Midbrain (tissue), 1 donor: ENCODE measurements at places on chromosomes 11 and 22.

- DNase-seq = no peak
Measured at GRCh38 chr22:50583294-50583861, 729 bp upstream of the CHKB start.

GRCh38 chr22:43826142-43827002, 14.3 kb upstream of the EFCAB6 start:
- DNase-seq = peak; percentile 51

DNA sequence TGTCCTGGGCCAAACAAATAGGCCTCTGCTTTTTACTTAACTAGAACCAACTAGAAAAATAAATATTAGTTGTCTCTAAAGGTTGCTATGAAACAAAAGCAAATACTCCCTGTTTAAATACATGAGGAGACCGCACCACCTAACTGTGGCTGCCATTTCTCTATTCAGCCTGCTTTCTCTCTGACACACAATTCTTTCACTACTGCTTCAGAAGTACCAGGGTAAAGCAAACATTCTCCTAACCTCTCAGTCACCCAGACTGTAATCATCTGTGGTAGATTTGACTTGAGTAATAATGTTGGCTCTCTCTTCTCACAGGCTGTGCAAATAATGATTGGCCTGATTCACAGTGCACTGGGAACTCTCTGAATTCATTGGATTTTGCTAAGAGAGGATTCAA, 41.0 kb upstream of the MS4A8 start:
- DNase-seq = no peak

GRCh38 chr11:108670451-108670850, 5.6 kb downstream of the DDX10 start:
- DNase-seq = no peak

DNA sequence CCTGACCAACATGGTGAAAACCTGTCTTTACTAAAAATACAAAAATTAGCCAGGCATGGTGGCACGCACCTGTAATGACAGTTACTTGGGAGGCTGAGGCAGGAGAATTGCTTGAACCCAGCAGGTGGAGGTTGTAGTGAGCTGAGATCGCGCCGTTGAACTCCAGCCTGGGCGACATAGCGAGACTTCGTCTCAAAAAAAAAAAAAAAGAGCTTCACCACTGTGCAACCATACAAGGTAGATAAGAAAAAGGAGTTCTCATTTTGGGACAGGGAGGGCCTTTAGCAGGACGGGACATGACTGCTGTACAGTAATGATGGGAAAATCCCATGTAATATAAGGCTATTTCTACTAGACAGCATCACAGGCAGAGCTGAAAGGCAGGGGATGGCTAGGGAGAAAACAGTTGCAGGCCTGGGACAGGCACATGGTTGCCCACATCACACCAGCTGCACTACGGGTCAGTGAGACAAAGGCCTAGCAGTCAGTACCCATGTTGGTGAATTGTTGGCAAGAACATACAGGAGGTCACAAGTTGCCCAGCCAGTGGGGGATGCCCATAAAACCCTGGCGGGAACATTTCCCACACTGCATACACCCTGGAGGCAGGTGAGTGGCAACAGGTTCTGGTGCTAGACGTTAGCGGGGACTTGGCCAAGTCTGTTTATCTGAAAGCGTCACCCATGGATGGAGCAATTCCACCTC, 5.4 kb downstream of the TANGO2 start:
- DNase-seq = peak; percentile 43

DNA sequence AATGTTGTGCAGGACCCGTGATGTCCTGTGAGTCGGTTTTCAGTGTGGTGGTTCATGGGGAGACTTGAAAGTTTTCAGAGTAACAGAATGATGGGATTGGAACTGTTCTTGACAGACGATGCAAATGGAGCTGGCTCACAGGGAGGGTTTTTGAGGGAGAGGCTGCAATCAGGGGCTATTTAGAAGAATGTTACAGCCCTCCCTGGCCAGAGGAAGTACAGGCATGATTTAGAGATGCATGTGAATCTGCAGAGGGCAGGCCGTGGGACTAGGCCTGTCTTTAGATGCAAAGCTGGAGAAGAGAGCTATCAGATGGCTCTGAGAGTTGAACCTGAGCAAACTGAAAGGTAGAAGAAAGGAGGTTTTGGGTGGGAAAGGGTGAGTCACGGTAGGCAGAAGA, 74.6 kb upstream of the YWHAH start:
- DNase-seq = no peak

DNA sequence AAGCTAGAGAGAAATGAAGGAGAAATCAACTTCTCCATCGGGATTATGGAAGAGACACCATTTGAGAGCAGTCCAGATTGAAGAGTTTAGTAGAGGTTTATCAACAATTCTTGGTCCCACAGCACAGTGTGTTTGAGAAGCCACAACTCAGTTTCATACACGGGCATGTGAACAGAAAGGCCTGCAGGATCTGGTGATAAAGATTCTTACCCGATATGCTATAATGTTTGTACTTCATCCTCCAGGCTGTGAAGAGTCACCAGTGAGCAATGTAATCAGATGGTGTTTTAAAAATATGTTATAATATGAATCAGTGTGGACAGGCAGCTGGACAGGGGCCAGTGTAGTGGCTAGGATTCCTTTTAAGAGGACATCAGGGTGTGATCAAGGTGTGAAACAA, 29.7 kb upstream of the VWA5A start:
- DNase-seq = no peak

DNA sequence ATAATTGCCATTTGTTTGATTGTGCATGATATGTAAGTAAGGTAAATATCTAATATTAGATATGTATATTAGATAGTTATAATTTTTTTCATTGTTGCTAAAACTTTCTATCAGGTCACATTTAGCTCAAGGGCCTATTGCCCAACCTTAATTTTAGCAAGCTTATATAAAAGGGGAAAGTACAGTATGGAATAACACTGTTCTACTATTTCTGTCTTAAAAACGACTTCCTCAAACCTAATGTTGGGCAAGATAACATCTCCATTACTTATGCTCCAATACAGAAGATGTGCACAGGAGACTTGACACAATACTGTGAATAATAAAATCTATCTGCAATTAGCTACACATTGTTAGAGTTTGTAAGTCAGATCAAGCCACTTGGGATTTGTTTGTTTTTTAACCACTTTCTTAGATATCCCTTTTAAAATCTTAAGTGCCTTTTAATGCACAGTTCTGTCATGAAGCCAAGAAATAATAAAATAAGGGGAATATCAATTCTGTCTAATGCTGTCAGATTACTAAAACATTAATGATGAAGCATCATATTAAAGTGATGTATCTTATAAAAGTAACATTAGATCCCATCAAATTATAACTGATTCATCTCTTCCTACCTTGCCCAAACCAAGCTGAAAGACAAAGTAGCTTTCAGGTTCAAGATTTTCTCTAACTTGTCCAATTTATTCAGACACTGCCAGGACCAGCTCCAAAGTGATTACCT, 98.1 kb downstream of the SIK3 start:
- no peak for DNase-seq

GRCh38 chr22:47288680-47289079, 526.2 kb downstream of the TBC1D22A start:
- no peak for DNase-seq

DNA sequence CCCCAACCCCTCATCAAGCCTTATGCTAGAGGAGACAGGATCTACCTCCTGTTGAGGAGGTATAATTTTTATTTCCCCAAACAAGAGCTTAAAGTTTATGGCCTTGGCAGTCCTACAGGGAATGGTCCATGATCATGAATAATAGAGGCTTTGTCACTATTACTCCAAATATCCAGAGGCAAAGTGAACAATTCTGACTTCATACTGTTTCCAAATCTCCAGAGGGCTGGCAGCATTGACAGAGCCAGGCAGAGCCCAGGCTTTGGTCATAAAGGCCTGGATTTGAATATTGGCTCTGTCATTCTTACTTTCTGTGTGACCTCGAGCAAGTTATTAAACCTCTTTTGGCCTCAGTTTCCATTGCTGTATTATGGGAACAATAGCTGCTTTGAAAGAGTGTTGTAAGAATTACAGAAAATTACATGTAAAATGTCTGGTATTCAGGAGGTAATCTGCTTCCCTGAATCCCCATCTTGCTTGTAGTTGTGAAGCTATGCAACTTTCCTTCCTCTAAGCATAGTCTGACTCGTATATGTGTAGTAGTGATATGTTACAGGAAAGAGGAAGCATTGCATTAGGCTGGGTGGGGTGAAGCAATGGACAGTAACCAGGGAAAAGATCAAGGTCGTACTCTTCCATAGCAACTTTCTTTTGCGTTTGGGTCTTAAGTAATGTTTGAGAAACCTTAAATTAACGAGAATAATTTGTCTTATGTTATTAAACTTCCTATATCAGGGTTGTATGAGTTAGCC, 88.8 kb downstream of the CD44 start:
- no peak for DNase-seq

- DNase-seq = no peak
Measured at GRCh38 chr22:44974454-44974853, 35.4 kb downstream of the PHF21B start.

GRCh38 chr22:22576244-22576988, 17.4 kb upstream of the PRAME start:
- no peak for DNase-seq

DNA sequence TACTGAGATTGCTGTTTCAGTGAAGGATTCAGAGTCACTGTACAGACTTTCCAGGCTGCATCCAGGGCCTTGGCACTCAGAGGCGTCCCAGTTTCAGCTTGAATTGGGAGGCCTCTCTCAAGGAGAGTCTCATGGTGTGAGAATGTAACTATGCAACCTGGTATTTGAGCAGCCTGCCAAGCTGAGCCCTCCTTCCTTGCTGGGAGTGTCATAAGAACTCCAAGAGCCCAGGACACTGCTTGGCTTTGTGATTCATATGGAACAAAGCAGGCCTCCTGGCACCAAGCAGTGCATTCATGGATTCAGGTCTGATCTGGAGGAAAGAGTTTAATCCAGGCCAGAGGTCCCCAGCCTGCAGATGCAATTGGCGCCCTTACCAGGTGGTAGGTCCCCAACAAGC, 171.7 kb downstream of the DBX1 start:
- DNase-seq = peak; percentile 66

GRCh38 chr11:129423426-129423825, 47.8 kb downstream of the BARX2 start:
- no peak for DNase-seq

DNA sequence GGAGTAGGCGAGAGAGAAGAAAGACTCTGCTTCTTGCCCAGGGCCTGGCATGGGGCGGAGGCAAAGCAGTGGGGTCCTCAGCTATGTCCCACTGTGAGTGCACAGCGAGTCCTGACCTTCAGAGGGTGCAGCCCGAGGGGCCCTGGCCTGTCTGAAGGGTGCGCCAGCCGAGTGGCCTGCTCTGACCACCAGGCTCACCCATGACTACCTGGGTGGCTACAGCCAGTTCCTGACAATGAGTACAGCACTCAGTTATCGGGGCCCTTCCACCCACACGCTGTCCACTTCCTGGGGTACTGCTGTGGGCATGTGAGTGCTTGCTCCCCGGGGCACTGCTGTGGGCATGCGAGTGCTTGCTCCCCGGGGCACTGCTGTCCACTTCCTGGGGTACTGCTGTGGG, 74.1 kb upstream of the B3GAT1 start:
- DNase-seq = no peak

DNA sequence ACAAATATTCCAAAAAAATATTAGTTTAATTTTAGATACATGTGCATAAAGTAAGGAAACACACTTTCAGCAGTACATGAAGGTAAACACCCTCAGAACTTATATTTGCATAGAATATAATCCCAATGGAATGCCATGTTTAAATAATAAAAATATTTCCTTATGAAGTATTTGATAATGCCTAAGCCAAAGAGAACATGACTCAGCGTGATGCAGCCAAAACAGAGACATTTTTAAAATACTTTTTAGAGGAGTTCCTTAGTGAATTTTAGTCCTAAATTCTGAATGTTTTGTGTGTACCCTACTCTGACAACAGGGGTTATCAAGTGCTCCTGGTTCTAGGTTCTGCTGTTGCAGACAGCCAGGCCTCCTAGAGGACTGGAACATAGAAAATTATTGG, 39.1 kb upstream of the POU2AF2 start:
- no peak for DNase-seq

DNA sequence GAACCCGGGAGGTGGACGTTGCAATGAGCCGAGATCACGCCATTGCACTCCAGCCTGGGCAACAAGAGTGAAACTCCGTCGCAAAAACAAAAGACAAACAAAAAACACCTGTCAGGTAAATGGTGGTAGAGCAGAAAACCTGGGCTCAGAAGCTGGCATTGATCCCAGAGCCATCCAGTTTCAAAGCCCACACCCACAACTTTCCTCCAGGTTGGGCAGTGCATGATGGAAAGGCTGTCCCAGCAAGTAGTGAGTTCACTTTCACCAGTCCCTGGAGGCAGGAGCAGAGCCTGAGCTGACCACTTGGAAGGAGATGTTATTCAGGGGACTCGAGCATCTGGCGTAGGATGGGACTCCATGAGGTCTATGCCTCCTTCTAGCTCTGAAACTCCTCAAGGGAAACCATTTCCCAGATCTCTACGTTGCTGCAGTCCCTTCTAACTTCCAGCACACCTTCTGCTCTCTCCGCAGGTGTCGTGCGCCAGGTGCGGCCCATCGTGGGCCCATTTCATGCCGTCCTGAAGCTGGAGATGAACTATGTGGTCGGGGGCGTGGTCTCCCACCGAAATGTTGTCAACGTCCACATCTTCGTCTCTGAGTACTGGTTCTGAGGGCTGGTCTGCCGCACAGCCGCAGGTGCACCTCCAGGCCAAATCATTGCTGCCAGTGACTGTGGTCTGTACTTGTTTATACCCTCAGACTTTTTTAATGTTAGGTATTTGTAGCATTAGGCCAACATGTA, 71.6 kb upstream of the ATXN10 start:
- no peak for DNase-seq

DNA sequence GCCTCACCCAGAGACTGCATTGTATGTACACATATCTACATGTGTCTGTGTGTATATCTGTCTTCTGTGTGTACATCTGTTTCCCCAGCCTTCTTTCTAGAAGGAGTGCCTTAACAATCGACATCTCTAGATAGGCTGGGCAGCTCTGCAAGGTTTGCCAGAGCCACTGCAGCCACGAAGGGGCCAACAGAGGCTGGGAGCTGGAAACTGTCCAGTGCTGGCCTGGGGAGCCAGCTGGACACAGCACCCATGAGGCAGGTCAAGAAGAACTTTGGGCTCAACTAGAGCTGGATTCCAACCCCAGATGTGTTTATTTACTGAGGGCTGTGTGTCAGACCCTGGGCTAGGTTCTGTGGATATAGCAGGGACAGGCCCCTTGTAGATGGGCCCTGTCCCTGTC, 3.3 kb downstream of the SGSM1 start:
- DNase-seq = peak; percentile 17

DNA sequence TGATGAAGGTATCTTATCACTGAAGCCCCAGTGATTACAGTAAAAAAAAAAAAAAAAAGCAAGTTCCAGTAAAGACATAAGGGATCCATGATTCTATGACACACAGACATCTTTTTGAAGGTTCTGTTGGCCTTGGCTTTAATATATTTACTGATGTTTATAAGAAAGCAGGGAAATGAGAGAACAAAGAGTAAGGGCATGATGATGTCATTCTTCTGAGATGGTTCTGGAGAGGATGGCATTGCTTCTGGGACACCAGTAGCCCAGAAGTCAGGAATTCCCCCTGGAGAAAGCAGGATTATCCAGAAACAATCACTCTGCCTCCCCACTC, 233.6 kb downstream of the FAM76B start:
- DNase-seq = no peak
